ENCODE measurements at places on chromosomes 5 and 9.

- no peak for DNase-seq
Measured at GRCh38 chr5:94345257-94345656, 273.1 kb downstream of the KIAA0825 start.

DNA sequence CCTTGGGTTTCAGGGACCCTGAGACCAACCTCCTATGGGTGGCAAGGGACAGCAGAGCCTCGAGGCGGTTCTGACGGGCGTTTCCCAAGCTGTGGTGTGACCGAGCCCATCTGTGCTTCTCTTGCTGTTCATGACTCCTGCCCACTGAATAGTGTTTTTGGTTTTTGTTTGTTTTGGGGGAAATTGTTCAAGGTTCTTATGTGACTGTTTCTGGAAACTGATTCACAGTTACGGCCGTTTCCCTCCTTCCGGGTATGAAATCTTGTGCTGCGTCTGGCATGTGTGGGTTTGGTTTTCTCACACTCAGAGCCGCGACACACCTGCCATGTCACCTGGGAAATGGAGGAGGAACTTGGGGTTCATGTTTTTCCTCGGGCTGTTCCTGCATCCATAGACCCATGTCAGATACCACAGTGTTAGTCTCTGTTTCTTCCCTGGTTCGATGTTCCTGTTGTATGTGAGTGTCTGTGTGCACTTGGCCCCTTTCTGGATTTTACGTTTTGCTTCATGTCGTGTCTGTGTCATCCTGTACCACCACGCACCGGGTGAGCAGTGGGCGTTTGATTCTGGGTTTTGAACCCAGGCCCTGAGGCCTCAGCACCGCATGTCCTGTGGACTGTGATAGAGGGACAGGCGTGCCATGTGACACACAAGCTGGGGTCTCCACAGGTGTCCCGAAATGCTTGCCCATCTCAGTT lies 28.8 kb downstream of the FBXW5 start:
- no peak for DNase-seq

DNA sequence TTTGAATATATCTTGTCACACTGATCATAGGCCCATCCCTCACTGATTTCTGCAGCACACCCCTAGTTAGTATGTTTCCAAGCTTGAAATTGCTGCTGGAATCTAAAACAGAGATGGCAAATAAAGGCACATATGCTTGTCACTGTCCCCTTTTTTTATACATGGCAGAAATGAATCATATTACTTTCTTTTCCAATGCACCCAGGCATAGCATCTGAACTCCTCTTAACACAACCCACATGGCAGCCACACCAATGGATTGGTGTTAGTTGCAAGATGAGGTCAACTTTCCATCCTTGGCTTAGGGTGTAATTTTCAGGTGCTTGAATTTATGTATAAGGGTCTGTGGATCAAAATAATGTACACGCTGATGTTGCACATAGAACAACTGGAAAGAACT lies 473.8 kb upstream of the ZNF608 start:
- no peak for DNase-seq

DNA sequence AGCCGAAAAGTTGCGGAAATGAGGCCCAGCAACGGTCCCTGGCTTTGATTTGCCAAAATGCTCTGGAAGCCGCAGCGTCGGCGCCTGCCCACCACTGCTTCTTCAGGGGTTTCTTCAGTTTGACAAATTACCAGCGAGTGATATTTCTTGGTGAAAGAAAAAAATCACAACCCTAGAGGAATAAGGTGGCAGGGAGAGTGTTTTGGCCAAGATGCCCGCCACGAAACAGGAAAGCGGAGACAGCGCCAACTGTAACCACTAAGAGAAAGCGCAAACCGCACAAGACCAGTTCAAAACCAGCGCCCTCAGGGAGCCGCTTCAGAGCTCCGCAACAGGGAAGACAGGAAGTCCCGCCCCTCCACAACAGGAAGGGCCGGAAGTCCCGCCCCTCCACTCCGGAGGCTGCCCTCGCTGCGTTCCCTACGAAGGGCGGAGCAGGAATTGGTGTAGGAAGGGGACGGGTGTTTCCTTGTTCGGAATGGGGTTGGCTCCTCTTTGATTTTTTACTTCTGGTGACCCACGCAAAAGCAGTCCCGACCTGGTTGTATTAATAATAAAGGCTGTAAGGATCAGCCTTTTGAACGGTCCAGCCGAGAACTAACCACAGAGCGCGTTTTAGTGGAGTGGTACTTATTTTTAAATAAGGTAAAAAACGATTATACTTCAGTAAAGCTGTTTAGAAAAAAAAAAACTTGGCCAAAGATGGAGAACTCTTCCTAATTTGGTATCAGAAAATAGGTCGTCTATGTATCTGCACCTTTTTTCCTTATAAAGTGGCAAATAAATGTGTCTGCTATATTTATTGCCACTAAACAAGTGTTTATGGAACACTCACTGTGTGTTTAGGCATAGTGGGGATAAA lies at the start of gene C5orf34:
Gene C5orf34 (minus strand): TSS at position 333 of the 862 bp plus-strand sequence. CDS start 5,809 bp downstream, outside the sequence.
- DNase-seq: peak; percentile 94

- DNase-seq: no peak
Measured at GRCh38 chr9:100401042-100401441, 25.9 kb upstream of the MSANTD3 start.

GRCh38 chr5:2847608-2848007 lies 96.1 kb upstream of the IRX2 start:
- DNase-seq: no peak

GRCh38 chr5:8333485-8333884 lies 464.5 kb downstream of the MTRR start:
- DNase-seq: no peak

GRCh38 chr9:18014556-18014955 lies 435.7 kb downstream of the SH3GL2 start:
- DNase-seq: no peak

DNA sequence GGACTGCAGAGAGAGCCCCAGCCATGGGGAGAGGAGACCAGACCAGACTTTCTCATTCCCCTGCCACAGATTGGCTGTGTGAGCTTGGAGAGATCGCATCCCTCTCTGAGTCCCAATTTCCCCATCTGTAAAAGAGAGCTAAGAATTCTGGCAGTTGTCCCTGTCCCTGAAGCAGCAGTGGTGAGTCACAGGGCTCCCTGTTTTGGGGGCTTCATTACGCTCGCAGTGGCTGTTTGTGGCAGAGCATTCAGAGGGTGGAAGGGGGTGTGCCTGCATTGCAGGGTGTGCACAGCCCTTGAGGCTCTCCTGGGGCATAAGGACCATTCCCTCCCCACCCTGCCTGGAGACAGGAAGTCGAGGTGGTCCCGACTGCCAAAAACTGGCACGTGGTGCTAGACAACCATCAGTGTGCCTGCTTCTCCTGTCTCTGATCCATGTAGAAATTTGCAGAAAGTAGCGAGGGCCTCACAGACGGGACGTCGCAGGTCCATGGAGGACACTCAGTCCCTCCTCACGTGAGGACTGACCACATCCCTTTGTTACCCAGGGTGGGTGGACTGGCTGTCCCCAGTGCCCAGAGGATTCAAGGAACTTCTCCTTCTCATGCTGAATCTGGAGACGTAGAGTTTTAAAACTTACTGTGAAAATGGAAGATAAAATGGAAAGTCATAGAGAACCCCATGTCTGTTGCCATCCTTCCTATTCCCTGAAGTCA lies 35.3 kb downstream of the HRH2 start:
- DNase-seq: no peak

GRCh38 chr5:673831-674629 lies 19.1 kb downstream of the TPPP start:
- DNase-seq: no peak

DNA sequence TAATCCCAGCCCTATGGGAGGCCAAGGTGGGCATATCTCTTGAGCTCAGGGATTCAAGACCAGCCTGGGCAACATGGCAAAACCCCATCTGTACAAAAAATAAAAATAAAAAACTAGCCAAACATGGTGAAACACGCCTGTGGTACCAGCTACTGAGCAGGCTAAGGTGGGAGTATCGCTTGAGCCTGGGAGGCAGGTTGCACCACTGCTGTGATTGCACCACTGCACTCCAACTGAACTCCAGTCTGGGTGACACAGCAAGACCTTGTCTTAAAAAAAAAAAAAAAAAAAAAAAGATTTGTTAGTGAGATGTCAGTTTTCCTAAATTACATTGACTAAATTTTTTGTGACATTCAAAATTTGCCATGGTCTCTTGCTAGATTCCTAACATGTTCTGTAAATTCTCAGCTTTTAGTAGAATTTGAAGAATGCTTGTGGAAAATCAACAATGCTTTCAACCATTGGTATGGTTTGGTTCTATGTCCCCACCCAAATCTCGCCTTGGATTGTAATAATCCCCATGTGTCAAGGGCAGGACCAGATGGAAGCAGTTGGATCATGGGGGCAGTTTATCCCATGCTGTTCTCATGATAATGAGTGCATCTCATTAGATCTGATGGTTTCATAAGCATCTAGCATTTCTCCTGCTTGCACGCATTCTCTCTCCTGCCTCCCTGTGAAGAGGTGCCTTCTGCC lies 236.1 kb downstream of the ARRDC3 start:
- no peak for DNase-seq

GRCh38 chr5:56565644-56566043 lies 249.7 kb upstream of the MAP3K1 start:
- no peak for DNase-seq

All from CD4-positive, alpha-beta T cell treated with Interleukin-17A for 1 hour (primary cell).